ENCODE measurements at places on chromosomes 7 and 10.

- no peak for DNase-seq
Measured at GRCh38 chr7:1861799-1862458, 191.9 kb downstream of the ELFN1 start.

- no peak for DNase-seq
Measured at GRCh38 chr7:8278183-8278582, 16.2 kb upstream of the ICA1 start.

GRCh38 chr7:38535073-38535472 lies 96.1 kb downstream of the AMPH start:
- no peak for DNase-seq

- no peak for DNase-seq
Measured at GRCh38 chr10:47339186-47339735, 8.9 kb upstream of the RBP3 start.

DNA sequence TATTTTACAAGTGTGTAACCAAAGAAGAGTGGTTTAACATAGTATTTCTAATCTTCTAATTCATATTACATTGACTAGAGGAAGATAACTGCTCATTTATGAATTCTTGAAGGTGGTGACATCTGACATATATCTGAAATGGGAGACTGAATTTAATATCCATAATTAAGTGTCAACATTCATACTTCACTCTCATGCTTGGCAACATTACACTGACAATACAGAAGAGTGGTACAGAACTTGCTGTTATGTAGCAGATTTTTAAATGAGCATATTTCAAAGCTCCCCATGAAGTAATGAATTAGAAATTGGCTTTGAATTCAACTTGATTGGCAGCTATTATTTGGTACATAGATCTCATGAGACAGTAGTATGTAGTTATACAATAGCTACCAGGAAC lies 125.8 kb upstream of the POT1 start:
- no peak for DNase-seq

DNA sequence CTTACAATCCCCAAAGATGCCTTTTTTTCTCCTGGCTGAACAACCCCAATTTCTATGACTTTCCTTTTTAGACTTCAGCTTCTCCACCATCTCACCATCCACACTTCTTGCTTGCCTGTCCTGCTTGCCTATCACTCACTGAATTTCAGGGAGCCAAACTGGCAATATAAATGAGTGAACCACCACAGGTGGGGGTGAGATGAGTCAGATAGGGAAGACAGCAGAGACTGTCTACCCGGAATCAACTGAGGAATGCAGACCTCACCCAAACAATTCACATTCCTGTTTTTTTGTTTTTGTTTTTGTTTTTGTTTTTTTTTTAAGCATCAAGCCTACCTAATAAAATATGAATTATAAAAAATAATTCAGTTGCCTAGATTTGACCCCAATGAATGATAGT lies 273.8 kb downstream of the NRG3 start:
- DNase-seq: no peak

- DNase-seq: no peak
Measured at GRCh38 chr10:71598621-71599055, 120.9 kb downstream of the C10orf105 start.
